ENCODE measurements at places on chromosomes 4 and X.
A peak's percentile ranks its signal among the peaks of the same experiment; 100 is the strongest.

GRCh38 chr4:108060164-108060563 lies 70.5 kb downstream of the HADH start:
- no peak for DNase-seq

- DNase-seq, result peak; percentile 29
Measured at GRCh38 chr4:140094438-140095420, 59.3 kb downstream of the MAML3 start.

DNA sequence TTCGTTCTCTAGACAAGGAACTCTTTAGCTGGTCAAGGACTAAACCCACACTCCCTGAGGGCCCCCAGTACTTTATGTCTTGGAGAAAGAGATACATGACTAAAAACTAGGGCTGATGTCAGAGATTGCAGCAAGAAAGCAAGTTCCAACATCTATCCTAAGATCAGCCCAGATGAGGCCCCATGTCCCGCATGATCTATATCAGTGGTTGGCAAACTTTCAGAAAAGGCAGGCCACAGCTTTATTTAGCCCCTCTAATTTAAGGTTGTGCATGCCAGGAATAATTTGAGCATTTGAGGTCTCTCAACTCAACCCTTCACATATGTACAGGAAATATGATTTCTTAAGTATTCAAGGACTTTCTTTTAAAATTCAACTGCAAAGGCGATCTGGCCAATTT lies 44.1 kb upstream of the FRMD7 start:
- no peak for DNase-seq

DNA sequence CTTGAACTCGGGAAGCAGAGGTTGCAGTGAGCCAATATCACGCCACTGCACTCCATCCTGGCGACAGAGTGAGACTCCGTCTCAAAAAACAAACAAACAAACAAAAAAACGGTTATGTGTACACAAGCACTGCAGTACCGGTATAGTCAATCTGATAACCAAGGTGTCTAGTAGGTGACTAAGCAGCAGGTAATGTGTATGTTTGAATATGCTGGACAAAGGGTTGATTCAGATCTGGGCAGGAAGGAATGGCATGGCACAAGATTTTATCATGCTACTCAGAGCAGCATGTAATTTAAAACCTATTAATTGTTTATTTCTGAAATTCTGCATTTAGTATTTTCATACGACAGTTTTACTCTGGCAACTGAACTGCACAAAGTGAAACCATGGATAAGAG lies 41.7 kb downstream of the MAGEC1 start:
- DNase-seq, result no peak

GRCh38 chr4:147388018-147388417 lies 92.9 kb upstream of the EDNRA start:
- no peak for DNase-seq

DNA sequence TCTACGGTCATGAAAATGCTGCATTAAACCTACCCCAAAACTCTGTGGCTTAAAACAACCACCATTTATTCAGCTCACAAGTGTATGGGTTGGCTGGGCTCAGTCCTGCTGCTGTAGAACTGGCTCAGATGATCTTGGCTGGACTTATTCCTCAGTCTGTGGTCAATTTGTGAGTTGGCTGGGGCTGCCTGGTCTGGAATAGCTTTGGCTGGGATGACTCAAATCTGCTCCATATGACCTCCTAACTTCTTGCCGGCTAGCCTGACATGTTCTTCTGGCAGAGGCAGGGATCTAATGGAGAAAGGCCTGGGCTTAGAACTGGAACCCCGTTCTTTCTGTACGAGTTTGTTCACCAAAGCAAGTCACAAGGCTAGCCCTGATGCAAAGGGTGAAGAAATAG lies 71.7 kb downstream of the CFAP299 start:
- no peak for DNase-seq

GRCh38 chrX:72046447-72046846 lies 85.3 kb downstream of the RTL5 start:
- no peak for DNase-seq

DNA sequence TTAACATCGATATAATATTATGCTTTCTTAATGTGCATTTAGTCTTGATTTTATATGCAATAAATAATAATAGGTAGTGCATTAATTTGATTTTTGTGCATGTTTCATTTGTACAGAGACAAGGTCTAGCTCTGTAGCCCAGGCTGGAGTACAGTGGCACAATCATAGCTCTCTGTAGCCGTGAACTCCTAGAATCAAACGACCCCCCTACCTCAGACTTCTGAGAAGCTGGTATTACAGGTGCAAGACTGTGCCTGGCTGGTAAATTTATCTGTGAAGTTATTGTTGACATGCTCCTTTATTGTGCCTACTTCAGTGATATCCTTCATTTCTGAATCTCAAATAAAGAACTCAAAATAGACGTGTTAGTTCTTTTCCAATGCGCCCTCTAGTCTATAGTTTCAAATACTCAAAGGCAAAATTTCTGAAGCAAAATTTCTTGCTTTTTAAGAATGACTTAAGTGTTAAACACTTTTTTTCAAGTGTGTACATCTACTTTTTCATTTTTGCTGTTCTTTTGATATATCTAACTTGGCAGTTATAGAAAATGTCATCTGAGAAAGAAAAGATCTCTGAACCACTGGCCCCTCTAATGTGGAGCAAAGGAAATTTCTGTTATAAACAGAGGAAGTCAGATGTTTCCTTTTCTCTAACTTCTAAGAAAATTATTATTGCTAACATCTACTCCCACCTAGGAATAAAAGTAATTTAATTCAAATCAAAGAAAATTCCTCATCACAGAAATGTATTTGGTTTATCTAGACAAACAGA lies 28.3 kb upstream of the GUCY1A1 start:
- no peak for DNase-seq
